ENCODE measurements at places on chromosomes 3 and 15.

DNA sequence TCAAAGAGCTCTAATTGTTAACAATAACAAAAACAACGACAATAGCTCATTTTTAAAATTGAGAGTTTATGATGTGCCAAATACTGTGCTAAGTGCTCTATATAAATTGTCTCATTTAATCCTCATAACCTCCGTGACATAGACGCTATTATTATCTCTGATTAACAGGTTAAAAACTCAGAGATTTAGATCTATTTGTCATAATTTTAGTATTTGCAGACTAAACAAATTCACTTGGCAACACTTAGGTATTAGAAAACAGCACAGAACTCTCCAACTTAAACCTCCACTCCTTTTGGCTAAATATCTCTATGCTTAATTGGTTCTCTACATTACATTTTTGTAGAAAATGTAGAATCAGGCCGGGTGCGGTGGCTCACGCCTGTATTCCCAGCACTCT, 136.4 kb downstream of the SPATA16 start:
- no peak for DNase-seq

DNA sequence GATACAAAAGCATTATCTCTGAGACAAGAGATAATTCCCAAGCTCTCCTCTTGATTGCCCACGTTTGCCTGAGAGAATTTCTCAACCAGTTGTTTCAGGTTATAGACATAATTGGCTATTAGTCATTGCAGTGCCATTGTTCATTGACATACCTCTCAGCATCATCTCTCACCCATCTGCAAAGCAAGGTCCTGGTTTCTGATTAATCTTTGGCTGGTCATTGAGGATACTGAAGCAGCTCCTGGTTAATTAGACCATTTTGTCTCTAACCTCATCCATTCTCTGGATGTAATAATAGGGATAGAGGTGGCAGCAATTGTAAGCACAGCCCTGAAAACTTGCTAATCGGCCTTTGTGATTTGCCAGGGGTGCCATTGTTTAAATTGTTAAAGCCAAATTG, 104.2 kb downstream of the CNTN6 start:
- DNase-seq: peak; percentile 24

DNA sequence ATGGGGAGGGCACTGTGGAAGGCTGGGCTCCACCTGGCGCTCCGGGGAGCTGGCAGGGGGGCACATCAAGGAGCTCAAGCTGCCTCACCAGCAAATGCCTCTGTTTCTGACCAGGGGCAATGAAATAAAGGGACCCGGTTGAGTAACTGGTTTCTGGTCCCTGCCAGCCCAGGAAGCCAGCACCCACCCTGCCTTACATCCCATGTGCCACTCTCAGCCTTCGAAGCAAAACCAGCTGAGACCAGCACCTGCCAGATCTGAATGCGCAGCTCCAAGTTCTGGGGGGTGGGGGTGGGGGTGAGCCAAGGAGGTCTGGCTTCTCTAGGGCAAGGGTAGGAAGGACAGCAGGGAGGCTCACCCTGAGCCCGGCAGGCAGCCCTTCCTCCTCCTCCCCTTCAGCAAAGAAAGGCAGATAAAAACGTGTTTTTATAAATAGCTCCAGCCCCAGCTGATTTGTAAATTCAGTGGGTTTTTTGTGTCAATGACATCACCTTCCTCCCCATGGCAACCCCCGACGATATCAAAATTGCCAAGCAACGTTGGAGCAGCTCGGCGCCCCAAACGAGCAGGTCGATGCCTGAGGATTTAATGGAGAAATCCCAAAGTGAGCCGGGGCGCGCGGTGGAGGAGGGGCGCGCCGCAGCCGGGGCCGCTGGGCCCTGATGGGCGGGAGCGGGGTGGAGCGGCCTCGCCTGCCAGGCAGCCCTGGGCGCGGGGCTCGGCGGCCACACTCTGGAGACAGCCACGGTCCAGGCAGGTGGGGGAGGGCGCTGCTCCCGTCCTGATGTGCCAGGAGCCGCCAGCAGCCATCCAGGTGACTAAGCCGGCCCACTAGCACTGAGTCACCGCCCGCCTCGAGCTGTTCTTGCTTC, at the start of gene PAK6:
Gene PAK6, plus strand, starts transcription at position 532 of the 872 bp plus-strand sequence. CDS start 25,723 bp downstream, outside the sequence.
- peak; percentile 35 for DNase-seq

DNA sequence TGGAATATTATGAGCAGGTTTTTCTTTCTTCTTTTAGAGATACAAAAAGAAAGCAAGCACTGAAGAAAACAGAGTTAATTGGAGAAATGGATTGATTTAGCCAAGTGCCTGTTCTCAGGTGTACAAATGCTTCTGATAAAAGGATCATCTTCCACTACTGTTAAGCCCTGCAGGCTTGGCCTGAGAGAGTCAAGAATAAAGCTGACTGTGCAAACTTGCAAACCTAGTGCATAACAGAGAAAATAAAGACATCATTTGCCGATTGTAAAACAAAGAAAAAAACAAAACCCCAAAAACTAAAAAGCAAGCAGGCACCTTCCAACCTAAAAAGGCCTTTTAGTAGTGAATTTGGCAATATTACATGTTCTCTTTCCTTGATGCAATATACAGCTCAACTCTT, 78.0 kb upstream of the CCDC80 start:
- no peak for DNase-seq

- no peak for DNase-seq
Measured at GRCh38 chr3:151410891-151411559, 26.5 kb upstream of the P2RY12 start.

- no peak for DNase-seq
Measured at GRCh38 chr15:70768257-70768883, 5.0 kb upstream of the UACA start.

DNA sequence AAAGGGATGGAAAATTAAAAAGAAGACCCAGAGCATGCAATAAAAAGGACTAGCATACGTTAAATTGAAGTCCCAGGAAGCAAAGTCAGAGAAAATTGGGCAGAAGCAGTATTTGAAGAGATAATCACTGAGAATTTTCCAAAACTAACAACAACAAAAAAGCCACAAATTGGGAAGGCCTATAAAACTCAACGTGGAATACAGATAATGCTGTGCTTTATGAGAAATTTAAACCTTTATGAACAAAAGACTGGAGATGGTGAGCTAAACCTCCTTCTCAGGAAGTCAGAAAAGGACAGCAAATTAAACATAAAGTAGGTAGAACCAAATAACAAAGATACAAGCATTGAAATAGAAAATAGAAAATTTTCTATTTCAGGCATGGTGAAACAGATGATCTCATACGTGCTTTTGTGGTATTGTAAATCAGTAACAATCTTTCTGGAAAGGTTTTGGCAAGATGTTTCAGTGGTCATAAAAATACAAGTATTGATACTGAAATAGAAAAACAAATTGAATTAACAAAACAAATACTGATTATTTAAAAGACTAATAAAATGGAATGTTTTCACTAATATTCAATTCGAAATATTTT, 55.6 kb downstream of the LYSMD4 start:
- DNase-seq: no peak

DNA sequence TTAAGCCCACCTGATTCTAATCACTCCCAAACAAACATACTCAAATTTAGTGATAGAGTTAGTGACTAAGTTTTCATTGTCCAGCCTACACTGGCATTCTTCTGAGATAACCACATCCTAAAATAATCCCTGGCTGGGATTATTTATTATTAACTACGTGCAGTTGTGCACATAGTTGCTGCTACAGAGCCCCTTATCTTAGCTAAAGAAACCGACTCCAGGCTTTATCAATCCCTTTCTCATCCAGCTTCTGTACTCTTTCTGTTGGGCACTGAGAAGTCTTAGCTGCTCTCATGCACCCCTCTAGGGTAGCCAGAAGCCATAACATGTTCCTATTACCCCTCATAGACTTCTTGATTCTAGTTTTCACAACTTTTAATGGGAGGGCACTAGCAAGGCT, 208.7 kb downstream of the MBNL1 start:
- no peak for DNase-seq

- DNase-seq: no peak
Measured at GRCh38 chr3:38147421-38147820, 9.0 kb downstream of the MYD88 start.

GRCh38 chr15:73608941-73609340, 24.2 kb downstream of the NPTN start:
- no peak for DNase-seq

- DNase-seq: no peak
Measured at GRCh38 chr15:43534897-43535296, 17.5 kb downstream of the MAP1A start.

GRCh38 chr3:136630915-136631314, 121.3 kb downstream of the STAG1 start:
- DNase-seq: no peak
